Stimulated activated CD8-positive, alpha-beta memory T cell treated with anti-CD3 and anti-CD28 coated beads, Interleukin-15, amount 100 ng/mL, for 4 hours (primary cell): ENCODE measurements at places on chromosomes 4 and X.

- no peak for DNase-seq
Observed at GRCh38 chr4:130640592-130640991, 1544.6 kb downstream of the C4orf33 start.

GRCh38 chr4:40710484-40711254 is 39.1 kb upstream of the NSUN7 start:
- DNase-seq, result no peak

- no peak for DNase-seq
Observed at GRCh38 chrX:103756736-103757135, 19.9 kb upstream of the PLP1 start.

- DNase-seq, result no peak
Observed at GRCh38 chr4:80221161-80221560, 23.9 kb downstream of the PRDM8 start.

DNA sequence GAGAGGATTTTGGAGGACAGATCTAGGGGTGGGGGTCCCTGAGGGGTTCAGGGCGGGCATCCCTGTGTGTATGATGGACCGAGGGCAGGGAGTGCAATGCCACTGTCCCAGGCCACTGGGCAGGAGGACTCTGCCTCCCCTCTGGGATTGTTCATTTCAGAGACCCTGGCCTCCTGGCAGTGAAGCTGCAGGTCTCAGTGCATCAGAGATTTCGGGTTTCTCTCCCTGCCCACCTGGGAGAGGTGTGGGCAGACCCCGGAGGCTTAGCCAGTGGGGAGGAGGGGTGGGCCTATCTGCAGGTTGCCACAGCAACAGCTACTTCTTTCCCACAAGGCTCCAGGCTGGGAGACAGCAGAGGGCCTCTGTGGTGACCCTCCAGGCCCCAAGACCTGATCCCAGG is 80.1 kb upstream of the LRPAP1 start:
- DNase-seq, result no peak

GRCh38 chr4:139458999-139459398 is 5.1 kb downstream of the RAB33B start:
- DNase-seq, result no peak

GRCh38 chrX:28901637-28902036 is 314.4 kb downstream of the IL1RAPL1 start:
- no peak for DNase-seq

GRCh38 chr4:8694651-8695151 is 102.1 kb downstream of the CPZ start:
- no peak for DNase-seq

GRCh38 chrX:10286195-10286594 is 129.4 kb downstream of the CLCN4 start:
- no peak for DNase-seq

GRCh38 chrX:57380026-57380796 is 93.7 kb downstream of the FAAH2 start:
- DNase-seq, result no peak

DNA sequence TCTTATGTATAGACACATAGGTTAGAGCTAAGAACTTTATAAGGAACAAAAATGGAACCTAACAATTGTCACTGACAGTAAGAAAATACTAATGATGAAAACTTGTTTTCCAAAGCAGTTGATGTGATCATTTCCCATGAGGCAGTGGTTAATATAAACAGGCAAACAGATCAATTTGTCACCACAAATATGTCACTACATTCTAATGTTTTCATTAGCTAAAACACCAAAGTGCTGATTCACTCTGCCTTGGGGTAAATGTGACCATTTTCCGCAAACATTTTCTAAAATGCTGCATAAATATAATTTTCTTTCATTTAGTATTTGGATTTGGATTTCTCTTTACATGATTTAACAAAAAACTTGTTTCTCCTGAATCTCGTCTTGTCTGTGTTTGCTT is 408.9 kb upstream of the CTSO start:
- DNase-seq, result no peak

DNA sequence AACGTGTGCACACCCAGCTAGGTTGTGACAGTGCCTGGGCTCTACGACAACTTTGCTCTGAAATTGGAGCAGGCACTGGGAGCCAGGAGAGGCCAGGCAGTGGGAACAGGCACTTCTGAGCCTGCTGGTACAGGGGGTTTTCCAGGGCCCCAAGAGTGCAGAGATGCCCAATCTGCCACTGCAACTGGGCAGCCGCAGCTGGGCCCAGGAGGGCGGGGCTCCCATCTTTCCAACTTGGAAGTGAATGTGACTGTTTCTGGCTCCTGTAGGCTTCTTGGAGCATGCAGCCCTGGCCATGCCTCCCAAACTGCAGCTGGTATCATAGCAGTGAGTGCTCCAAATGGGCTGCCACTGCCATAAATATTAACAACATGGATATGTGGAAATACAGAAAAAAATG is 465.1 kb upstream of the PABPC4L start:
- DNase-seq, result no peak

DNA sequence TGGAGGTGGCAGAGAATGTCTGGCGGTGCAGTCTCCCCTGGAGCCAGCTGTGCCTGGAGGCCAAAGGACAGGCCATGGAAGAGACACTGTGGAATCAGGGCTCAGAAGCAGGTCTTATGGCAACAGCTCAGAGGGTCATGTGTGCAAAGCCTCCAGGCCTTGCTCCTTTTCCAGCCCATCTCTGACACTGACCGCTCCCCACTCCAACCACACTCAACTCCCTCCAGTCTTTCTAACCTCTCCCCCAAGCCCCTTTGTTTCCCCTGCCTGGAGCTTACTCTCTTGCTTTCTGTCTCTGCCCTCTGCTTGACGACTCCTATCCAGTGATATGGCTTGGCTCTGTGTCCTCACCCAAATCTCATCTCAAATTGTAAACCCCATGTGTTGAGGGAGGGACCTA is 34.2 kb upstream of the CRMP1 start:
- no peak for DNase-seq

- no peak for DNase-seq
Observed at GRCh38 chr4:146437778-146438177, 84.0 kb downstream of the SLC10A7 start.

GRCh38 chr4:6449746-6450369 is 22.6 kb downstream of the PPP2R2C start:
- no peak for DNase-seq

DNA sequence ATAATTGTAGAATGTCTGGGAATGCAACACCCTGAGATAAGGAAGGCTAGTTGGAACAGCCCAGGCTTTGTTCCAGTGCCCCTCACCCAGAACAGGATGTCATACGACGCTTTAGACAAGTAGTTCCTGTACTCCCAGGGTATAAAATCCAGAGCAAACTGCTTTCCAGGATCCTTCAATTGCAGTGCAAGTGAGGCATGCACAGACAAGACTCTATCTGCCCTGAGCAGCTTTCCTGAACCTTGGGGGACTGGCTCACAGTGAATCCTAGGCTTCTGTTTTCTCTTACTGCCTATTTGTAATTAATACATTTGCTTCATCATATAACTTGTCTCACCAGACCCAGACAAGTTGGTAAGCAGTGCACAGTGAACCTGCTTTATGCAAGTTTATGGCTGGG is 48.4 kb upstream of the IL9R start:
- DNase-seq, result no peak

- DNase-seq, result no peak
Observed at GRCh38 chrX:107571296-107571998, 56.9 kb upstream of the PRPS1 start.

GRCh38 chr4:15109600-15109999 is 107.3 kb downstream of the CPEB2 start:
- DNase-seq, result no peak

GRCh38 chrX:44267861-44268260 is 75.6 kb downstream of the EFHC2 start:
- DNase-seq, result no peak

- DNase-seq, result no peak
Observed at GRCh38 chrX:6052111-6052745, 176.4 kb downstream of the NLGN4X start.

- DNase-seq, result no peak
Observed at GRCh38 chrX:149036086-149036485, 469.0 kb downstream of the IDS start.

DNA sequence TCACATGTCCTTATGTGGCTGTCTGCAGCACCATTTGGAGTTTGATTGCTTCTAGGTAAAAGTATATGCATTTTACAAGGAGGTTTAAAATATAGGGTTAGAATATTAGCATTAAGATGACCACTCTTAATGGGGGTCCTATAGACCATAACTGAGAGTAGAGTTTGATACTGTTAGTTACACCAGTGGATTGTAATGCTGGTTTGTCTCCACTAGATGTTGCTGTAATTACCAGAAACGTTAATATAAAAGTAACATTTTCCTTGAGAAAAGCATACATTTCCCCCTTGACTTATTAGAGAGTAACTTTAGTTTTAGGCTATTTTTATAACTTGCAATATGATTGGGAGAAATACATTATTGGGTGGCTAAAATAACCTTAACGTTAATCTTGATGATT is 93.0 kb downstream of the ZXDA start:
- DNase-seq, result no peak

DNA sequence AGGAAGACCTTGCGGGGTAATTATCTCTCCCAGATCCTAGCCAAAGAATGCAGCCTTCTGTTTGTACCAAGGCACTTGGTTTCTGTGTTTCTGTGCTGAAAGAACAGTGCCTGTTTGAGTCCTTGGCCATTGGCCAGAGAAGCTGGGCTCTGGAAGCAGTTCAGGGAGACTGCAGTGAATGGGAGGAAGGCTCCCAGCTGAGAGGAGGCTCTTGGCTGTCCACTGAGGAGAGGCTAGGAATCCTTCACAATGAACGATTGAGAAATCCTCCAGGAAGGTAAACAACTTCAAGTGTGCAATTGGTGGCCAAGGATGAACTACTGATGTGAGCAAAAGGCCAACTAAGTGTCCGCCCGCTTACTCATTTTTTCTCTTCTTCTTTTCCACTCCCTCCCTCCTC is 61.3 kb downstream of the HS3ST1 start:
- no peak for DNase-seq

GRCh38 chrX:97402903-97403302 is 519.2 kb downstream of the RPA4 start:
- DNase-seq, result no peak

- DNase-seq, result no peak
Observed at GRCh38 chrX:25039036-25039435, 23.3 kb upstream of the ARX start.

DNA sequence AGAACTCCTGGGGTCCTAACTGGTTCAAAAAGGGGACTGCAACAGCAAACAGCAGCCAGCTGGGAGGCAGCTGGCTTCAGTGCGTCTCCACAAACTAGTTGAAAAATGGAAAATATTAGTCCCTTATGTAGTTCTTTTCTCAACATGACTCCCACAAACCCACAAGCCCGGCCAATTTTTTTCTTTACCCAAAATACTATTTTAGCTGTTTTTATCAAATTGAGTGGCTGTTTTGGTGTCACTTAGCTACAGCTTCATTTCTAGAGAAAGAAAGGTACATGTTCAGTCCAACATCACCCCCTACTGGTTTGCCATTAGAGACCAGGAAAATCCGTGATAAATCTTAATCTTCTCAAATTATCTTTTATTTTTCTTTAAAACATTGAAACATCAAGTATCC is 97.2 kb downstream of the GUCY2F start:
- DNase-seq, result no peak

GRCh38 chr4:72410158-72410557 is 158.9 kb downstream of the ADAMTS3 start:
- DNase-seq, result no peak

DNA sequence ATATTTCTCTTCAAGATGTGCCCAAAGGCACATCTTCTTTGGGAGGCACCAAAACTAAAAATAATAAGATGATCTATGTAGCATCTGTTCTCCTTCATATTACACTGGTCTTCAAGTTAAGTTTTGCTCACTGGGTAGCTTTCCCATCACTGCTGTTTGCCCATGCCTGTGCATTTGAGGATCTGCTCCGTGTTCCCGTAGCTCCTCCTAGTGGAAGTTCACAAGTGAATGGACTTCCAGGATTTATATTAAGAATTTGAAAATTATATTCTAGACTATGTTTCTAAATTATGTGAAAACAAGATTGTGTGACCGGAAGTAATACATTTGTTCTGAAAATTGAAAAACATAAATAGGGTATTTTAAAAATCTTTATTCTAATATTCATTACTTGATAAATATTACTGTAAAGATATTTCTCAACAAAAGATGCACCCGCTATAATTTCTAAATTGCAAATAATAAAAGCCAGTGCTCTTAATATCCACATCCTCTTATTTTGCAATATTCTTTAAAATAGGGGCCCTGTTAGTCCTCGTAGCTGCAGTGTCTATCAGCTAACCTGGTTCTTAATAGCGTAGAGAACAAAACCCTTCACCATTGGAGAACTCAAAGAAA is 147.7 kb downstream of the RBM46 start:
- no peak for DNase-seq

- DNase-seq, result no peak
Observed at GRCh38 chr4:106201373-106201772, 114.6 kb downstream of the TBCK start.

DNA sequence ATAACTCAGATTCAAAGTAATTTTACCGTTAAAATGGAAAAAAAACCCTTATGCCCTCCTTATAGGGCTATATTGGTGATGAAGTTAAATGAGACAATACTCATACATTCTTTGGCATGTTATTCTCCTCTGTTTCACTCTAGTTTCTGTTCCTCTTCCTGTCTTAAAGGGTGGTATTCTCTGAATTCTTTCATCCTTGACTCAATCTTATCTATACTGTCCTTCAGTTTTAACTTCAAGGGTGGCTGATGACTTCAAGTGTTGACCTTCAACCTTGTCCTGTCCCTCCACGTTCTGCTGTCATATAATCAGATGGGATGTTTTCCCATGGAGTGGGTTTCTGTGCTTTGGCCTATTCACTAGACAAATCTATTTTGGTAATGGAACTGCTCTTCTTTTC is 44.0 kb downstream of the ZNF518B start:
- DNase-seq, result no peak

DNA sequence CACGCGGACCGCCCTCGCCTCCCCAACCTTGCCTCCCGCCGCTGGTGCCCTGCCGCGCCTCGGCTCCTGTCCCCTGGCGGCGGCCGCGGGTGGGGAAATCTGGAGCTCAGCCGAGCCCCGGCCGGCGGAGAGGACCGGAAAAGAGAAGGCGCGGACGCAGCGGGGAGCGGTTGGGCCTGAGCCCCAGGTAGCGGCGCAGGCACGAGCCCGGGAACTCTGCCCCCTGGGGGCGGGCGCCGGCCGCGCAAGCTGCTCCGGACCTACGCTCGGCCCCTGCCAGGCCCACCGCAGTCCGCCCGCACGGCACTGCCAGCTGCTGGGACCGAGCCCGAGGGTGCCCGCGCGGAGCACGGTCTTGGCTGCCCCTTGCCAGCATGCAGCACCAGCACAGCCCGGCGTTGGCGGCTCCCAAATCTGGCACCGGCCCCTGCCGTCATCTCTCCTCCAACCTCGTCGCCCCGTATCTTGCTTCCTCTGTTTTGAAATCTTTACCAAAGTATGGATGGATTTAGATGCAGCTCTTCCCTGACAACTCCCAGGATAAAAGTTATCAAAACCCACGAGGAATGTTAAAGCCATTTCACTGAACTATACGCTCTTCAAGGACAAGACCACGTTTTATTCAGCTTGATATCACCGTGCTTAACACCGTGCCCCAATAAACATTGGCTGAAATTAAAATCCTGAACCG is at the start of gene PRSS12:
TSS of gene PRSS12 (minus strand) at position 161 of the 691 bp plus-strand sequence. CDS start 283 bp downstream, outside the sequence.
- no peak for DNase-seq
